ENCODE measurements at places on chromosomes 16 and 17.

GRCh38 chr16:73000020-73000906 is 47.7 kb downstream of the ZFHX3 start:
- no peak for DNase-seq

DNA sequence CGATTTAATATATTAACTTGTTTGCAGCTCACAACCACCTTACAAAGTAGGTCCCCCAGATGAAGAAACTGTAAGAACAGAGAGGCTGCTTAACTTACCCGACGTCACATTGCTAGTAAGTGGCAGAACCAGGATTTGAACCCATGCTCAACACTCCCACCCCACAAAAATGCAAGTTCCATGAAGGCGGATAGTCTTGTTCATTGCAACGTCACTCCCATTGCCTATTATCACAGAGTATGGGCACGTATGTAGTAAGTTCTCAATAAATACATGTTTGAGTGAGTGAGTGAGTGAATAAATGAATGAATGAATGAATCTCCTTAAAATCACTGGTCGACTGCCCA is 1.1 kb downstream of the USP31 start:
- no peak for DNase-seq

GRCh38 chr17:75828076-75828400 is 16.2 kb downstream of the UNC13D start:
- no peak for DNase-seq

DNA sequence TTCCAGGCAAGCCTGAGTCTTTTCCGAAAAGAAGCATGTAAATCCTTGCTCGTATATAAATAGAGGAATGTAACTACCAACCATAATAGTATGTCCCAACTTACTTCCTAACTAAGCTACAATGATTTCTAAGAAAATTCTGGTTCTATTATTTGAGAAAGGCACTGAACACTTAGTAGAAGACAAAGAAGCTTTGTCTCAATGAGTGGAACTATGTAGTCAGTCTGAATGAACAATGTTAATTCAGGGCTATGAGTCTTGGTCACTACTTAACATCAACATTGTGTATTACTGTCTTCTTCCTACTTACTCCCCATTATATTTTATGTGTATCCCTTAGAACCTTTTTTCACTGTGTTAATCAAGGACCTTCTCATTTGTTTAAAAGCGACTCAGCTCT is 206.0 kb downstream of the CYB561 start:
- no peak for DNase-seq

DNA sequence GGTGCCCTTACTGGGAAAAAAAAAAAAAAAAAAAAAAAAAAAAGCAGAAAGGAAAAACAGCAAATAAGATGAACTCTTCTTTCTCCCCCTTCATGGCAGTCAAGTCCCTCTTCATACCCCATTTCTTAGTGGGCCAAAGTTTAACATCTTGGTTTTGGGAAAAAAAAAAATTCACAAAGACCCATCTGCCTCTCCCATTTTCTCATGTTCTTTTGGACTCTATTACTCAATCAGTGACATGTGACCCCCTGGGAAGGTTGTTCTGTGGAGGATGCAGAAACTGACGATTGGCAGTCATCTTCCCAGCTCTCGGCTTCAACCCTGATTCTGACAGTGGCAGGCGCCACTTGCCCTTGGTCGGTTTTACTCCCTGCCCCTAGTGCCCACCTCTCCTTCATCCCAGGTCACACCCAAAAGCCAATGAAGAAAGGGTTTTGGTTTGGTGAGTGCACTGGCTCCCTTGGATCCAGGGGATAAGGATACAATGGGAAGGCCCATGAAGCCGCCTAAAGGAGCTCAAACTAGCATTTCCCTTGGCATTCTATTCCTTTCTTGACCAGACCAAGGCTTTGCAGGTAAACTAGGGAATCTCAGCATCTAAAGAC is 60.7 kb upstream of the TBX2 start:
- no peak for DNase-seq

DNA sequence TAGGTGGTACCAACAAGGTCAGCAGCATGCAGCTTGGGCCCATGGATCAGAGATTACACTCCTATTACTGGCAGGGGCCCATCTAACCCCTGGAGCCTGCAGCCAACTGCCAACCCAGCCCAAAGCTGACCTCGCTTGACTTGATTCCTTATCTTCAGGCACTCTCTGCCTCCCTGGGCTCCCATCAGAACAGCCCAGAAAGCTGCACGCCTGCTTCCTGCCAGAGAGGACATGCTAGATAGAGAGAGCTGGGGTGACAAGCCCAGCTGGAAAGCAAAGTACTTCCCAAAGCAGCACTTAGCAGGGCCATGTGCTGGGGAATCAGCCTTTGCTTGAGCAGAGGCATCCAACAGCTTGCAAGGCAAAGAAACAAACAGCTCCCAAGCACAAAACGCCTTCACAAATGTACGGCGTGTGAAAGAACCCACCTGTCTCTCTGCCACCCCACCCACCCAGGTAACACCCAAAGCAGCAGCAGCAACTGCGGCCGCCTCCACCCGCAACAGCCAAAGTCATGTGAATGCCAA is 74.2 kb upstream of the NLK start:
- DNase-seq, result no peak

DNA sequence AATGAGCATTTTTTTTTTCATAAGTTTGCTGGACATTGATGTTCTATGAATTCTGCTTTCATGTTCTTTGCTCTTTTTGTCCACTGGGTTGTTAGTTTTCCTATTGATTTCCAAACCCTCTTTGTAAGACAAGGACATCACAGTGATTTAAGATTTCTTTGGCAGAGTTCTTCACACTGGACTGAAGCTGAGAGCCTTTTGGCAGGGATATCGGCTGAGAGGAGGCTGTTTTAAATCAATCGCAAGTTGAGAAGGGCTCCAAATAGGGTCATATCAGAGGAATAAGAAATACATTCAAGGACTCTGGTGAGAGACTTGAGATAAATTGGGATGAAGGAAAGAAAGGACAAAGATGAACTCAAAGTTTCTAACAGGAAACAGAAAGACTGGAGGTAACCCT is 165.8 kb upstream of the AXIN2 start:
- DNase-seq, result no peak

GRCh38 chr16:67647111-67647651 is 2.2 kb downstream of the CARMIL2 start:
- DNase-seq, result no peak

DNA sequence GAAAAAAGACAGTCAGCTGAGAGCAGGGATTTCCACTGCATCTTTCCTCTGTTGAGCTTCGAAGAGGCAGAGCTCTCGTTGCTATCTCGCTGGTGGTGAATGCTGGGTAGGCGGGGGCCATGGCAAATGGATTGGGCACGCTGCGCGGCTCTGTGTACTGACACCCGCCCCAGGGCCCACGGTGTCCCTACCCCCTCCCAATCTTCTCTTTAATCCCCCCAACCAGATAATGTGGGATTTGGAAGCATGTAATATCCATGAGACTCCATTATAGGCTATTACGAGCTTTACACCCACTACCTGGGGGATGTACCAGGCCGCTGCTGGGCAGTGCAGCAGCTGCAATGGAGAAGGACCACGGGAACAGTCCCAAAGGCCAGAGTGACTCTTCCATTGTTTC is 8.3 kb downstream of the PIPOX start:
- DNase-seq, result no peak

DNA sequence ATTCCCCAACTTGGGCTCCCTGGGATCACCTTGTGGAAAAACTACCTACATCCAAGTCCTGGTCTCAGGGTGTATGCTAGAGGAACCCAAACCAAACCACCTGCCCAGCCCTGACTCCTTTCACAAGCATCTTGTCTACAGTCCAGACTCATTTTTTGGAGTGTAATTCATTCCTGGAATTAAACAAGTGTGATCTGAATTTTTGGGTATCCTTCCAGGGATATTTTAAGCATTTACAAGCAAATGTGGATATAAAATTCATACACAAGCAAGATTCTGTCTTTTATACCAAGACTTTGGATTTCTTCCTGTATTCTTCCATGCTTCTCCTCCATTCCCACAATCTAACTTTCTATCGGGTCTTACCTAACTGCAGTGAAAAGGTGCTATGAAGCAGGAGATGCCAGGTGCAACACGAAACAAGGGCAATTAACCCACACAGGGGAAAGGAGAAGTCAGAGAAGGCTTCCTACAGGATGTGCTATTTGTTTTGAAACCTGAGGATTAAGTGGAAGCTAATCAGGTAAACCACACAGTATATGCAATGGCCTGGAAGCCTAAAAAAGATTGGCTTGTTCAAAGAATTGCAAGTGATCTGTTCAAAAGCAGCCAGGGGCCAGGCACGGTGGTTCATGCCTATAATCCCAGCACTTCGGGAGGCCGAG is 417.2 kb upstream of the C16orf82 start:
- no peak for DNase-seq

GRCh38 chr17:27327871-27328270 is 34.0 kb downstream of the WSB1 start:
- DNase-seq, result no peak

GRCh38 chr17:16878606-16879005 is 93.3 kb downstream of the TNFRSF13B start:
- no peak for DNase-seq

DNA sequence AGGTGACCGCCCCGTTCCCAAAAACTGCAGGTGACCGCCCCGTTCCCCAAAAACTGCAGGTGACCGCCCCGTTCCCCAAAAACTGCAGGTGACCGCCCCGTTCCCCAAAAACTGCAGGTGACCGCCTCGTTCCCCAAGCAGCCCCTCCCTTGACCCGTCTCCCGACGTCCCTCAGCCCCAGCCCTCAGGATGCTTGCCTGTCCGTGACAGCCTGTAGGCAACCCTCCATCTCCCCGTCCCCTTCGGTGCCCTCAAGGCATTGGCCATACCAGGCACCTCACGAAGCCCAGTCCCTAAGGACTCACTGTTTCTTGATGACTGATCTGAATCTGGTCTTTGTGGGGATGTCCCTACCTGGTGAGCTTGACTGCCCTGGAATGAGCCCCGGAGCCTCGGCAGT is 25.1 kb downstream of the SGSM2 start:
- DNase-seq, result no peak

DNA sequence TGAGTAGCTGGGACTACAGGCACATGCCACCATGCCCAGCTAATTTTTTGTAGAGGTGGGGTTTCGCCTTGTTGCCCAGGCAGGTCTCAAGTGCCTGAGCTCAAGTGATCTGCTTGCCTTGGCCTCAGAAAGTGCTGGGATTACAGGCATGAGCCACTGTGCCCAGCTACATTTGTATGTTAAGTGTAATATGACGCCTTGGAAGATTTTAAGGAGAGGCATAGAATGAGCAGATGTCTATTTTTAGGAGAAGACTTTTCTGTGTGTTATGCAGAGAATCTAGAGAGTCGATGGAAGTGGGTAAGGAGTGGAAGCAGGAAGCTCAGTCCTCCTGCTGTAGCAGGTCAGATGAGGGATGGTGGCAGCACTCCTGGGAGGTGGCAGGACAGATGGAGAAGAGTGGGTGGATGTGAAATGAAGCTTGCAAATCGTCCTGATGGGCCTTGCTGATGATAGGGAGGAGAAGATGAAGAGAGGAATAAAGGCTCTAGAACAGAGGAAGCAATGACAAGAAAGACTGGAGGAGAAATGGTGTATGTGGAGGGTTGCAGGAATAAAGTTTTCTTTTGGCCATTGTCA is 125.3 kb downstream of the SHISA6 start:
- DNase-seq, result no peak

DNA sequence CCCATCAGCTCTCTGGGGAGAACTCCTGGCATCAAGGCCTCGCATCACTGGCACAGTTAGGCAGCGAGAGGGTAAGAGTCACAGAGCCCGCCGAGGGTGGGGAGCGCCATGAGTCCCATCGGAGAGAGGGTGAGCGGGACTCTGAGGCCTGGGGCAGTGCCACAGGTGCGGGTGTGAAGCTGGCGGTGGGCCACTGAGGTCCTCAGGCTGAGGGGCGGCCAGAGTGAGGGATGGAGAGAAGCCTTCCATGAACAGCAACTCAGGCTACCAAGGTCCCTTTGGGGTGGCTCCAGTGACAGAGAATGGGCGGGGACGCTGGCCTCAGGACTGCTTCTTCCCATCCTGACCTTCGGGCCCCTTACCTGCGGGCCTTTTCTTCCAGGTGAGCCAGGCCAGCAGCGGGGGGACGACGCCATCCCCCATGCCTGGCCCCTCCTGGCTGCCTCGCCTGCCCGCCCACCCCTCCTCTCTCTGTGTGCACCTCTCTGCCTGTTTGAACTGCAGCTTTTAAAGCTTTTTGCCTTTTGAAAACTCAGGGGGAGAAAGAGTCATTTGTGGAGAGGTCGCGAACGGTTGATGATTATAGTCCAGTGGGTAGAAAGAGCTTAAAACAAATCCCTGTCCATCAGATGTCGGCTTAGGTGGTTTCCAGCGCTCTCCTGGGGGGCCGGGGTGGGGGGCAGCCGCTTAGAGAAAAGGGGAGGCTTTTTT is 149.3 kb upstream of the GSE1 start:
- no peak for DNase-seq

GRCh38 chr17:21388066-21388465 is 11.9 kb downstream of the KCNJ12 start:
- no peak for DNase-seq

DNA sequence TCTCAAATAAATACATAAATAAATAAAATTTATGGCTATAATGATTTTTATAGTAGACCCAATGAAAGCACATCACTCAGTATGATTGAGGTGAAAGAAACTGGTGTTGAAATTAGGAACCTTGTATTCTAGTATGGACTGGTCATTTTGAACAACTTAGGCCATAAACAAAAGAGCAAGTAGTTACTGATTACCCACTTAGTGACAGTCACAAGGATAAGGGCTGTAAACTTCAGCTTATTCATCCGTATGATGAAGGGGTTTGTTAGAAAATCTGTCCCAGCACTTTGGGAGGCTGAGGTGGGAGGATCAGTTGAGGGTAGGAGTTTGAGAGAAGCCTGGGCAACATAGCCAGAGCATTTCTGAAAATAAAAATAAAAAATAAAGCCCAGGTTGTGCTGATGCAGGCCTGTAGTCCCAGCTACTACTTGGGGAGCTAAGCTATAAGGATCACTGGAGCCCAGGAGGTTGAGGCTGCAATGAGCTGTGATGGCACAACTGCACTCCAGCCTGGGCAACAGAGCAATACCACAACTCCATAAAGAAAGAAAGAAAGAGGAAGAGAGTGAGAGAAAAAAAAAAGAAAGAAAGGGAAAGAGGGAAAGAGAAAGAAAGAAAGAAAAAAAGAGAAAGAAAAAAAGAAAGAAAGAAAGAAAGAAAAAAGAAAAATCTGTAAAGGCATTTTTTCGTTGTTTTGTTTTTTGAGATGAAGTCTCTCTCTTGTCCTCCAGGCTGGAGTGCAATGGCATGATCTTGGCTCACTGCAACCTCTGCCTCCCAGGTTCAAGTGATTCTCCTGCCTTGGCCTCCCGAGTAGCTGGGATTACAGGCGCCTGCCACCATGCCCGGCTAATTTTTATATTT is 4.2 kb upstream of the SPAG9 start:
- no peak for DNase-seq

DNA sequence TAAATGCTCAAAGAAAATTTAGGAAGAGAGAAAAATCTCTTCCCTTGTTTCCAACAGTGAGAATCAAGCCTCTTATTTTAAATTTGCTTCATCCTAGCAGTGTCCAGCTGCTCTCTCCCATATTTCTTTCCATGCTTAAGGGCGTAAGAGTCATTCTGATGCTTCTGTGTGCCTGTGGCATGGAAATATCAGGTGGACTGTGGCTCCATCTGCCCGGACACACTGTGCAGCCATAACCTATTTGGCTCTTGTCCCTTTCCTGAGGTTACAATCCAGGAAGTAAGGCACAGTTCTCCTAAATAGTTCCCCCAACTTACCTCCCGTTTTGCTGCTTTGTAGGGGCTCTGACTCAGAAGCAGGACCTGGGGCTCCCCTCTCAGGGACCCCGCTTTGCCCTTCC is 6.3 kb upstream of the KRT222 start:
- DNase-seq, result no peak

GRCh38 chr16:51225878-51226277 is 74.8 kb upstream of the SALL1 start:
- no peak for DNase-seq
